ENCODE measurements at places on chromosomes 16 and 17.

DNA sequence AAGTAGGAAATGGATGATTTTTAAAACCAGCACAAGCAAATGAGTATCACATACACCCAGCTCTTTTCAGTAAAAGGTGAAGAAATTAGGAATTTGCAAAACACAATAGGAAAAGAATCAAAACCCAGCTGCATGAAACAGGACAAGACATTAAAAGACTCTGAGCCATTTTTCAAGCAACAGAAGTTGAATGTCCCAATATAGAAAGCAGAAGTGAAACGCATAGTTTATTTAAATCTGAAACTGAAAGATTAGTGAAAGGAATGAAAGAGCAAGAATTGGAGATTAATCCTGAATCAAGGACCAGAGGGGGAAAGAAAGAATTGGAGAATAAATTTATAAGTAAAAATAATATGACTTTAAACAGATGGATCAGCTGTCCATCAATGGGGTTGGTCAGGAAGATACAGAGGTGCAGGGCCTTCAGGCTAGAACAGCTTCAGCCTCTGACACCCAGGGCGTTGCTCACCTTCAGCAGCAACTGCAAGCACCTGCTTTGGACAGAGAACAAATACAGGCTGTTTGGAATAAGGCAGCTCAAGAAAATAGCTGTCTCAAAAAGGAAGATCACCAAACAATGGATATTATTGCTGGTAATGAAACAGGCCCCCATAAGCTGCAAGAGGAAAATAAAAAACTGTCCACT, 3.9 kb upstream of the ARHGAP17 start:
- no peak for ATAC-seq

- no peak for ATAC-seq
Measured at GRCh38 chr16:3088450-3088849, 10.6 kb downstream of the ZSCAN10 start.

- ATAC-seq: no peak
Measured at GRCh38 chr16:57859331-57859730, 57.0 kb upstream of the KIFC3 start.

DNA sequence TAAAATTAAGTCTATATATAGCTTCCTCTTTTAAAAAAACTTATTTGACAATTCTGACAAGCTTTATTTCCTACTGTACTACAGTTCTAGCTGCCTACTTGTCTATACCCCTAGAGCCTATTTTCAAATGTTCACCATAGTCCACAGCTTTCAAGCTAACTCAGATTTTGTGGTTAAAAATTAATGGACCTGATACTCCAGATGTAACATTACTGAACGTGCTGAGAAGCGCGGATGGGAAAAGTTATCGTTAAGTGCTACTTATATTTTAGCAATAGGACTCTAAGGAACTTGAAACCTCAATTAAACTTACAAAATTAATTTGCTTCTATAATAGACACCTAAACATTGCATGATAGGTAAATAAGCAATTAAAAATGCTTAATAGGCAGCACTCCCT, 31.2 kb downstream of the GNA13 start:
- no peak for ATAC-seq

GRCh38 chr17:8418471-8418870, 17.2 kb upstream of the NDEL1 start:
- no peak for ATAC-seq

DNA sequence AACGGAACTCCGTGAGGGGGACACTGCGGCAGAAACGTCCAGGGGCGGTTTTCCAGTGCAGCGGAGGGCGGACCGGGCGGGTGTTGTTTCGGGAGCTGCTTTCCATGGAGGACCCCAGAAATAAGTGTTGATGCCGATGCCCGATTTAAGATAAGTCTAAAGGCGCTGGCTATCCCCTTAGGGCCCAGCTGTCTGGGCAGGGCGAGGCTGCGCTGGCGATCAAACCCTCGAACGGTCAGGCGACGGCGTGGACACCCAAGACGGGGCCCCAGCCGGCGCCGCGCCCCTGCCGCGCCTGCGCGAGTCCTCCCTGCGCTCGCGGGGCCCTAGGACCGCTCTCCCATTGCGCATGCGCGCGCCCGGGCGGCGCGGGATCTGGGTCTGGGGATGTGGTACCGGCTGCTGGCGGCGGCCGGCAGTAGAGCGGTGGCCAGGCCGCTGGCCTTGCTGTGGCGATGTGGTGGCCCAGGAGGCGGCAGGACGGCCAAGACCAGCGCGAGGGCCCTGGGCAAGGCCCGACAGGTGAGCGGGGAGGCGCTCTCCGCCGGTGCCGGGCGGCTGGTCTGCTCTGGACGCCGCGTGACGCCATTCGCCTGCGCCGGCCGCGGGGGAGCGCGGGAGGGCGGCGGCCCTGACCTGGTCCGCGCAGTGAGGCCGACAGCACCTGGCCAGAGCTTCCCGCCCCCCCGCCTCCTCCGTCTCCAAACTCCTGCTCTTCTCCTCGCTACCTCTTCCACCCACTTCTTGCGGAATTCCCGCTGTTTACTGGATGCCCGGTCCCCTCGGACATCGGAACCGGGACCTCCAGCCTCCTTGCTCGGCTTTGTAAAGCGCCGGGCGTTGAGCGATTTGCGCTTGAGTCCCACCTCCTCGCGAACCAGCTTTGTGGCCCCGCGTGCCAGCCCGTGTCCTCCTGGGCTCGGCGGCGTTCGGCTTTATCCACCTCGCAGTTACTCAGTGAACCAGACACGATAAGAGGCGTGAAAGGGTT, 24.0 kb downstream of the DEF8 start:
- peak; percentile 93 for ATAC-seq

GRCh38 chr17:56737421-56738161, 96.1 kb downstream of the C17orf67 start:
- no peak for ATAC-seq

- ATAC-seq: no peak
Measured at GRCh38 chr17:34769049-34769448, 189.7 kb downstream of the TMEM132E start.

DNA sequence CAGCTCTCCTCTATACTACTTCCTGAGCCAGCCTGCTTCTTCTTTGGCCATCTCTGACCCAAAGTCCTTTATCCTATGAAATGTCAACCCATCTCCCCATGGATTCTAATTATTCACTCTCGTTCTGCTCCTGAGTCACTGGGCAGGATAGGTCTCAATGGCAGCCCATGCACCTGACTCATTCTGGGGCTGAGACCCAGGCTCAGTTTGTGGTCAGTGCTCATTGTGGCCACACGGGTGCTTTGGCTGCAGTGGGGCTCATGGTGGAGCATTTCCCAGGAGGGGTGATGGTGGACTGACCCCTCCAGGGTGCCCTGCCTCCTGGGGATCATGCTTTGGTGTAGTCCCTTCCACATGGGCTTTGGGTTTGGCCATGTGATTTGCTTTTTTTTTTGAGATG, 154.8 kb upstream of the WSCD1 start:
- ATAC-seq: no peak

GRCh38 chr16:69239851-69240250, 52.9 kb downstream of the SNTB2 start:
- no peak for ATAC-seq

DNA sequence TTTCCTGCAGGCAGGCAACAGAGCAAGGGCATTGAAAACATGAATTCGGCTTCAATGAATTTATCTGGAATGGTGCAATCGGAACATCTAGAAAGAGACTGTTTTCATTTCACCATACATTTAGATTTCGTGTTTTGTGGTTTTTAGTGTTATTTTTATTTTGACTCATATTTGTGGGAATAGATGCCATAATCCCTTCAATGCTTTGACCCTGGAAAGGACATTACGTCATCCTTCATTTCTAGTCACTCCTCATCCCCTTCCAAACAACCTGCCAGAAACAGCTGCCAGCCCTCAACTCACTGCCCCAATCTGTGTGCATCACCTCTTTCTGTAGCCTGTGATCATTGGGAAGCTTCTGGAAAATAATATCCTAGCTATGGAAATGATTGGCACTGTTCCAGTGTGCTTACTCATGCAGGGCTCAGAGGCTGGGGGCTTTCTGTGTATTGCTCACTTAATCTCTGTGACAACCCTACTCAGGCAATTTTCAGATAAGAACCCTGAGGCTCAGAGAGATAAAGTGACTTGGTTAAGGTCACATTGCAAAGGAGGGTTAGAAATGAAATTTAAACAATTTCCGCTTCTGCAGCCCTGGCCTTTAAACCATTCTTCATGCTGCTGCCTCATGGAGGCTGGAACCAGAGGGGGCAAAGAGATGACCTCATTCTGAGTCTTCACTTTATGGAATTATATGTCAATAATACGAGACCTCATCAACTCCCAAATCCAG, 9.5 kb upstream of the KSR1 start:
- ATAC-seq: no peak

GRCh38 chr17:45020354-45021138, 30.9 kb downstream of the DCAKD start:
- ATAC-seq: no peak

- no peak for ATAC-seq
Measured at GRCh38 chr17:61340431-61341209, 59.0 kb upstream of the TBX2 start.

DNA sequence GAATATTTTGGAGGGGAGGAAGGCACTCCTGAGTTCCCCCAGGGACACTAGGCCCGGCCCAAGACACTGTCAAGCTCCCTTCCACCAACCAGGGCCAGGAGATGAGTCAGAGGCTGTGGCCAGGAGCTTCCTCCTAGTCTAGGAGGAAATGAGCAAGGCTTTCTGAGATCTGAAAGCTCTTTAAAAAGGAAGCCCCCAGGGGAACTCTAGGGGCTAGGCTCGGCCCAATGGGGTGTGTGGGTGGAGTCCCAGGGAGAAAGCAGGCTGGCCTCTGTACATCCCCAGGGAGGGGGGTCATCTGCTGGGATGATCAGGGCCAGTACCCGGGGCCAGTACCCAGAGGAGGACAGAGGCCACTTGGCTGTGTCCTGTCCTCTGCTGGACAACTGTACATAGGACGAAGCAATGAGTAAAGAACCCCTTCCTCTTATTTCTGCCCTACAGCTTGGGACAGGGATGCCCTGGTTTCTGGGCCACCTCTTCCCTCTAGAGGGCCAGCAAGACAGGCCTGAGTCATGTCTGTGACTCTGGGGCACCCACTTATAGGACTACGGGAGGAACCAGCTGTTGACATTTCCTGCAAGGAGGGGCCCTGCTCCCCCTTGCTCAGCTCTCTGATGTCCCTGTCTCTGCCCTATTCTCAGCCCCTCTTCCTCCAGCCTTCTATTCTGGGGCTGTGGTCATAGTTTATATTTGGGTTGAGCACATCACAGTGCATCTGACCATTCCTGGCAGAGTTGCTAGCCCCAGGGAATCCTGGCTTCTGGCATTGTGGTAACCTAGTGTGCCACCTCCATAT, 2.7 kb downstream of the FHOD1 start:
- ATAC-seq: peak; percentile 77

DNA sequence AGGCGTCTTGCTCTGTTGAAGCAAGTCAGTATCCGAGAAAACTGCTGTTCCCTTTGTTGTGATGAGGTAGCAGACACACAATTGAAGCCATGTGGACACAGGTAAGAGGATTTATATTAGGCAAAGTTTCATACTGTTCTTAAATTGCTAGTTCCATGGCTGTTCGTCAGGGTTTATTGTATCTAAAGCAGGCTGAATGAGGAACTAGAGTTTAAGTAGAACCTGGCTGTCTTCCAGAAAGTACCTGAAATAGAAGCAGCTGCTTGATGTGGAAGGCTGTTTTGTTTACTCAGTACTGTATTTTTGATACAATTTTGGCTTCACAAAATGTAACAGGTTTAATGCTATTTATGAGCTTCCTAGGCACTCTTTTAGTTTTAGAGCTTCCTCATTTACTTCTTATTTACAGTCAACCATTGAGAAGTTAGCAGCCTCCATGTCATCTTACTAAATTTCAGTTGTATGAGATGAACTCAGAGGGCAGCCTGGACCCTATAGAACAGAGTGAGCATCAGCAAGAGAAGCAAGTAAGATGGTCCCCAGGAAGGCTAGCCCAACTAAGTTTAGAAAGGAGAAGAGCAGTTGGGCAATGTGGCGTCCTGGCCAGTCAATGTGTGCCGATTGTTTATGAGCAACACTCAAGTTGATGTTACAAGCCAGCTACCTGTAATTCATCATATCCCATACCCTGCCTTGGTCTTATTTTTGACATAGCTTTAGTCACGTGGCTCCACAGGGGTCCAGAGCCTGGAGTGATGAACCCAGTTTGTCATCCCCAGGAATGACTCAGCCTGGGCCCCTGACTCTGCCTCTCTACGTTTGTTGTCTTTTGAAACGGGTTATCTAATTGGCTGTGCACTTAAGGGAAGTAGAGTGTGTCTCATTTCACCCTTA, 9.7 kb upstream of the ARL2BP start:
- peak; percentile 83 for ATAC-seq

GRCh38 chr16:15690296-15690695, 40.3 kb downstream of the NDE1 start:
- ATAC-seq: no peak

DNA sequence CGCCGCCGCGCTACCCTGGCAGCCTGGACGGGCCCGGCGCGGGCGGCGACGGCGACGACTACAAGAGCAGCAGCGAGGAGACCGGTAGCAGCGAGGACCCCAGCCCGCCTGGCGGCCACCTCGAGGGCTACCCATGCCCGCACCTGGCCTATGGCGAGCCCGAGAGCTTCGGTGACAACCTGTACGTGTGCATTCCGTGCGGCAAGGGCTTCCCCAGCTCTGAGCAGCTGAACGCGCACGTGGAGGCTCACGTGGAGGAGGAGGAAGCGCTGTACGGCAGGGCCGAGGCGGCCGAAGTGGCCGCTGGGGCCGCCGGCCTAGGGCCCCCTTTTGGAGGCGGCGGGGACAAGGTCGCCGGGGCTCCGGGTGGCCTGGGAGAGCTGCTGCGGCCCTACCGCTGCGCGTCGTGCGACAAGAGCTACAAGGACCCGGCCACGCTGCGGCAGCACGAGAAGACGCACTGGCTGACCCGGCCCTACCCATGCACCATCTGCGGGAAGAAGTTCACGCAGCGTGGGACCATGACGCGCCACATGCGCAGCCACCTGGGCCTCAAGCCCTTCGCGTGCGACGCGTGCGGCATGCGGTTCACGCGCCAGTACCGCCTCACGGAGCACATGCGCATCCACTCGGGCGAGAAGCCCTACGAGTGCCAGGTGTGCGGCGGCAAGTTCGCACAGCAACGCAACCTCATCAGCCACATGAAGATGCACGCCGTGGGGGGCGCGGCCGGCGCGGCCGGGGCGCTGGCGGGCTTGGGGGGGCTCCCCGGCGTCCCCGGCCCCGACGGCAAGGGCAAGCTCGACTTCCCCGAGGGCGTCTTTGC, 3.1 kb downstream of the HIC1 start:
- ATAC-seq: no peak
